Activated CD4-positive, alpha-beta T cell treated with anti-CD3 and anti-CD28 coated beads for 36 hours (primary cell): ENCODE measurements at places on chromosomes 16 and 17. TPM values are rescaled to one million over a fixed set of nuclear protein-coding genes. Genes with fewer than 3 reads are reported as not detected.

ITGA2B gene
- total RNA-seq = 1.6 TPM

SBK1 gene
- 6.6 TPM for total RNA-seq

ADAM11 gene
- 0.55 TPM for total RNA-seq

HBQ1 gene
- total RNA-seq = 0.37 TPM

CPHXL2 gene
- total RNA-seq = not detected

SCGB1C2 gene
- total RNA-seq = not detected

KRT222 gene
- not detected for total RNA-seq

CPNE7 gene
- 18.7 TPM for total RNA-seq

MYH3 gene
- total RNA-seq = 3.3 TPM

FOXC2 gene
- not detected for total RNA-seq

APOBR gene
- 1.8 TPM for total RNA-seq
